ENCODE measurements at places on chromosomes 12 and 14.
A peak's percentile ranks its signal among the peaks of the same experiment; 100 is the strongest.

GRCh38 chr14:64983439-64984310 lies 3.0 kb upstream of the FNTB start:
- H3K36me3 ChIP-seq: peaks cover 5% of the 10 kb centered on the region
- H3K27ac ChIP-seq: no peak overlapping the region
- peaks cover 22% of the 10 kb centered on the region for H3K4me1 ChIP-seq
- peaks cover 9% of the 10 kb centered on the region for H3K27me3 ChIP-seq

GRCh38 chr12:15268309-15268708 lies 47.1 kb upstream of the RERG start:
- no peak overlapping the region for H3K27ac ChIP-seq

DNA sequence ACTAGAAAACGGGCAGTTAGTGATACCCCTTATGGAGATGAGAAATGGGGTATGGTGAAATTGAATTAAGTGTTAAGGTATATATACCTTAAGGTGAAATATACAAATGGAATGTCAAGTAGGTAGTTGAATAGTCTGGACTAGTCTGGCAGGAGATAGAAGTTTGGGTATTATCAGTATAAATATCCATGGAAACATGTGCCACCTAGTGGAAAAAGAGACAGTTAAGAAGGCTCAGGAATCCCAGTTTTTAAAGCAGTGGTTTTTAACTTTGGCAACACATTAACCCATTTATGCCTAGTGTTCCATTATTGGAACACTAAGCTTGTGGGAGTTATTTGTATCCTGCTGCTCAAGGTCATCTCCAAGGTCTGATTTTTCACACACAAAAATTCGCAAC lies 38.6 kb upstream of the TPH2 start:
- H3K4me3 ChIP-seq: no peak overlapping the region
- peaks cover 39% of the 10 kb centered on the region for H3K36me3 ChIP-seq
- peaks cover 9% of the 10 kb centered on the region for H3K4me1 ChIP-seq
- H3K27me3 ChIP-seq: no peaks in the 10 kb centered on the region
- no peak for DNase-seq

GRCh38 chr12:76782526-76782925 lies 18.6 kb downstream of the ZDHHC17 start:
- no peak for DNase-seq
- H3K27me3 ChIP-seq: no peaks in the 10 kb centered on the region
- peak overlapping the region; percentile 72 for H3K27ac ChIP-seq
- H3K4me1 ChIP-seq: peaks cover 72% of the 10 kb centered on the region
- H3K4me3 ChIP-seq: no peak overlapping the region

DNA sequence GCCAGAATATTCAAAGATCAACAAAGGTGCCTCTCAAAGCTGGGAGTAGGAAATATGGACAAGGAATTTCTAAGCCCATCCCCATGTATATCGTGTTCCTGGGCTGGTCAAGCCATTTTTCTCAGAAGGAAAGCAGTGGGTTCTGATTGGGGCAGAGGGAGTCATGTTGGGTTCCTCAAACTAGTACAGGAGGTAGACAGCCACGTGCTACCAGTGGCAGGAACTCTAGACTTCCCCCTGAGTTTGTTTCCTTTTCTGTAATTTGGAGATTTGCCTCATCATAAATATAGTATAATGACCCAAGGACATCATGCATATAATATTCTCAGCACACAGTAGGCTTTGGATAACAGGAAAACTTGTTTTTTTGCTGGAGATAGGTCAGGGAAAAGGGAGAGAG lies 16.4 kb upstream of the PLEKHH1 start:
- H3K27me3 ChIP-seq: peaks cover 9% of the 10 kb centered on the region
- no peaks in the 10 kb centered on the region for H3K36me3 ChIP-seq
- H3K4me1 ChIP-seq: peaks cover 35% of the 10 kb centered on the region
- peak overlapping the region; percentile 90 for H3K4me3 ChIP-seq

DNA sequence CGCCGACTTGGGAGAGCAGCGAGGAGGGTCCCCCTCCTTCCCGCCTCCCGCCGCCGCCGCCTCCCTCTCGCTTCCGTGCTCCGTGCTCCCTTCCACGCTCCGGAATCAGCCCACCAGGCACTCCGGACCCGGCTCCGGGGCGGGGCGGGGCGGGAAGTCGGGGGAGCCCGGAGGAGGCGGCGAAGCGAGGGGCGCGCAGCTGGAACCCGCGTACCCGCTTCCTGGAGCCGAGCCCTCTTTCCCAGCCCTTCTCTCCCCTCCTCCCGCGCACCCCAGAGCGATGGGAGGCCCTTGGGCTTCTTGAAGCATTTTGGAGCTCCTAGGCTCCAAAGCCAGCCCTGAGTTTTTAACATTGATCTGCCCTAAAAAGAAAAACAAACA lies at the start of gene SYNDIG1L:
Gene SYNDIG1L (minus strand): TSS at position 9 of the 381 bp plus-strand sequence. CDS start 16,466 bp downstream, outside the sequence.
- H3K4me3 ChIP-seq: peak within 1 kb of the TSS; percentile 39
- peaks cover 66% of the 10 kb centered on the region for H3K27me3 ChIP-seq
- H3K27ac ChIP-seq: no peak within 1 kb of the TSS
- DNase-seq: no peak
- H3K4me1 ChIP-seq: no peaks in the 10 kb centered on the region
- H3K36me3 ChIP-seq: peaks cover 6% of the 10 kb centered on the region

DNA sequence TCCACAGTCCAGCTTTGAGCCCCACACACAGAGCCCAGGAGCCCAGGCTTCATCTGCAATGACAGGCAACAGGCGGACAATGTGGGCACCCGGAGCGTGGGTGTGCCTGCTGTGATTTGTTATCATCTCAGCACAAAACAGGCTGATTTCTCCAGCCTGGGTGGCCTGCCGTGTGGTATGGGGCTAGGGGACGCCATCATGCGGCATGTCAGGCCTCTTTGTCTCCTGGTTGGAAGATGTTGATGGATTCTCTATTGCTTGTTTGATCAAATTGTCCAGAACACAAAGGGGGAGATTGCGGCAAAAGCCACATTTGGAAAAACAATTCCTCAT lies 147.1 kb downstream of the KIF26A start:
- H3K4me3 ChIP-seq: no peak overlapping the region
- H3K27ac ChIP-seq: no peak overlapping the region

DNA sequence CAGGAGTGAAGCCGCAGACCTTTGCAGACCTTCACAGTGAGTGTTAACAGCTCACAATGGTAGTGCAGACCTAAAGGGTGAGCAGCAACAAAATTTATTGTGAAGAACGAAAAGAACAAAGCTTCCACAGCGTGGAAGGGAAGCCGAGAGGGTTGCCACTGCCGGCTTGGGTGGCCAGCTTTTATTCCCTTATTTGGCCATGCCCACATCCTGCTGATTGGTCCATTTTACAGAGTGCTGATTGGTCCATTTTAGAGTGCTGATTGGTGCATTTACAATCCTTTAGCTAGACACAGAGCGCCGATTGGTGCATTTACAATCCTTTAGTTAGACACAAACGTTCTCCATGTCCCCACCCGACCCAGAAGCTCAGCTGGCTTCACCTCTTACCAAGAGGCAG lies 35.5 kb downstream of the MAPK1IP1L start:
- DNase-seq: no peak
- no peak overlapping the region for H3K4me3 ChIP-seq
- H3K27me3 ChIP-seq: no peaks in the 10 kb centered on the region
- H3K27ac ChIP-seq: no peak overlapping the region
- no peaks in the 10 kb centered on the region for H3K36me3 ChIP-seq

DNA sequence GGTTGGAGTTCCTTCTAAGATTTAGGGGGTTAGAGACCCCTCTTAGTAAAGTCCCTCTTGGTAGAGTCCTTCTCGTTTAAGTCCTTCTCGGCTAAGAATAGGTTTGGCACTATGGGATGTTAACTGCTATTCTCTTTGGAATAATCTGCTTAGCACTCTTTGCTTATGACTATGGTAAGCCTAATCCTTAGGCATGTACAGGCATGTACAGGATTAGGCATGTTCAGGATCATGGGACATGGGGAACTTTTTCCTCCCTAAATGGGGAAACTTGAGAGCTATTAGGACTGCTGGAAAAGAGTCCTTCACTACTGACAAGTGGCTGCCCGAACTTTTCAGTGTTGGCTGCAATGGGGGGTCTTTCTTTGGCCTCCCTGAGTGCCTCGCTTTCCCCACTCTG lies 193.3 kb downstream of the TMEM117 start:
- H3K27ac ChIP-seq: no peak overlapping the region
- H3K36me3 ChIP-seq: no peaks in the 10 kb centered on the region
- no peak overlapping the region for H3K4me3 ChIP-seq
- DNase-seq: no peak
- H3K4me1 ChIP-seq: no peaks in the 10 kb centered on the region
- no peaks in the 10 kb centered on the region for H3K27me3 ChIP-seq

GRCh38 chr12:83220774-83221173 lies 534.1 kb downstream of the TMTC2 start:
- no peak for DNase-seq
- no peaks in the 10 kb centered on the region for H3K36me3 ChIP-seq
- no peaks in the 10 kb centered on the region for H3K27me3 ChIP-seq

GRCh38 chr12:63747553-63747952 lies 32.2 kb upstream of the RXYLT1 start:
- no peak overlapping the region for H3K27ac ChIP-seq
- H3K4me1 ChIP-seq: no peaks in the 10 kb centered on the region
- DNase-seq: no peak
- H3K36me3 ChIP-seq: no peaks in the 10 kb centered on the region
- H3K27me3 ChIP-seq: peaks cover 11% of the 10 kb centered on the region

DNA sequence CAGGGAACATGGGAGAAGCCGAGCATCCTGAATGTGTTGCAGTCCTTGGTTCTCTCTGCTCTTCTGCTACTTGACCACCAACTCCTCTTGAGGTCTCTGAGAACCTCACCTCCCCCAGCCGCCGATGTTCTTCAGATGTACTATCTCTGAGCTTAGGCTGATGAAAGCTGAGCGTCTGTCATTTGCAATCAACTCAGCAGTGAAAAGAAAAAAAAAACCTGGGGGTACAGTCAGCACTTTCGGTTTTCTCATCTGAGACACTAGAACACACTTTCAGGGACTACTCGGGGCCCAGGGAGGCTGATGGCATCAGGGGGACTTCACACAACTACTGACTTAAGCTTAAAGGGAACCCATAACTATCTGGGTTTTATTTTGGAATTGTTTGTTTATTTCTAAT lies 9.6 kb upstream of the FLVCR2 start:
- no peaks in the 10 kb centered on the region for H3K27me3 ChIP-seq
- DNase-seq: no peak

GRCh38 chr12:75651342-75651695 lies 139.9 kb upstream of the KRR1 start:
- H3K4me3 ChIP-seq: no peak overlapping the region
- DNase-seq: no peak
- peaks cover 3% of the 10 kb centered on the region for H3K36me3 ChIP-seq
- H3K27ac ChIP-seq: no peak overlapping the region
- H3K4me1 ChIP-seq: peaks cover 11% of the 10 kb centered on the region
- no peaks in the 10 kb centered on the region for H3K27me3 ChIP-seq

- H3K27ac ChIP-seq: no peak overlapping the region
- H3K4me1 ChIP-seq: peaks cover 20% of the 10 kb centered on the region
- H3K4me3 ChIP-seq: peak overlapping the region; percentile 78
- H3K27me3 ChIP-seq: peaks cover 32% of the 10 kb centered on the region
- peak; percentile 56 for DNase-seq
Measured at GRCh38 chr14:77124345-77125280, 17.0 kb downstream of the ZDHHC22 start.

DNA sequence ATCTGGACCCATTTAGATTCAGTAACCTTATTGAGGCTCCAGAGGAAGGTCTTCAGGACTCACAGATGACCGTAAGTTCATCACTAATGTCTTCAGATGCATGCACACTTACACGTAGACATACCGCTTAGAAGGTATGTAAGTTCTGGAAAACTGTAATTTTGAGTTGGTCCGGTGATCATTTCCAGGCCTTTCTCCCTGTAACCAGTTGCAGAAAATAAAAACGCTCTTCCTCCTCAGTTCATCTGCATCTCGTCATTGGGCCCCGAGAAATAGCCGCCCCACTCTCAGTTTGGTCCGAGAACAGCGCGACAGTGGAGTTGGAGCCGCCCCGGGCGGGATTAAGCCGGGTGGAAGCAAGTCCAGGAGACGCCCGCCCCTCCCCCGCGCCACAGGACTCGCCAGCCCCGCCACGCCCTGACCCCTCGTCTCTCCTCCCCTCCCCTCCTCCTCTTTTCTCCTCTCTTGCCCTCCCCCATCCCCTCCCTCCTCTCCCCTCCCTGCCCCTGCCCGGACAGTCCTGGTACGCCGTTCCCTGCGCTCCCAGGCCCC lies 83.7 kb downstream of the TNFAIP2 start:
- no peaks in the 10 kb centered on the region for H3K4me1 ChIP-seq
- peaks cover 36% of the 10 kb centered on the region for H3K27me3 ChIP-seq
- H3K36me3 ChIP-seq: no peaks in the 10 kb centered on the region
- H3K27ac ChIP-seq: no peak overlapping the region
- H3K4me3 ChIP-seq: no peak overlapping the region

GRCh38 chr12:112894128-112894527 lies 12.6 kb upstream of the OAS1 start:
- H3K27me3 ChIP-seq: peaks cover 23% of the 10 kb centered on the region
- DNase-seq: no peak
- H3K36me3 ChIP-seq: no peaks in the 10 kb centered on the region

GRCh38 chr14:69720912-69721311 lies 46.0 kb upstream of the SRSF5 start:
- no peaks in the 10 kb centered on the region for H3K27me3 ChIP-seq
- H3K4me1 ChIP-seq: peaks cover 14% of the 10 kb centered on the region
- H3K27ac ChIP-seq: no peak overlapping the region
- H3K4me3 ChIP-seq: no peak overlapping the region

DNA sequence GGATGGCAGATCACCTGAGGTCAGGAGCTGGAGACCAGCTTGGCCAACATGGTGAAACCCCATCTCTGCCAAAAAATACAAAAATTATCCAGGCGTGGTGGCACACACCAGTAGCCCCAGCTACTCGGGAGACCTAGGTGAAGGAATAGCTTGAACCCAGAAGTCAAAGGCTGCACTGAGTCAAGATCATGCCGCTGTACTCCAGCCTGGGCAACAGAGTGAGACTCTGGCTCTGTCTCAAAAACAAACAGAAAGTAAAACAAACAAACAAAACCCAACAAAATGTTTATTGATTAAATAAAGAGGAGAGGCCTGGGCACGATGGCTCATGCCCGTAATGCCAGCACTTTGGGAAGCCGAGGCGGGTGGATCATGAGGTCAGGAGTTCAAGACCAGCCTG lies 5.5 kb downstream of the ZCCHC8 start:
- peaks cover 40% of the 10 kb centered on the region for H3K36me3 ChIP-seq
- no peaks in the 10 kb centered on the region for H3K27me3 ChIP-seq
- no peak overlapping the region for H3K27ac ChIP-seq
- H3K4me3 ChIP-seq: no peak overlapping the region

GRCh38 chr14:21882226-21882625 lies 208.6 kb upstream of the OR4E1 start:
- no peaks in the 10 kb centered on the region for H3K27me3 ChIP-seq
- no peak for DNase-seq
- H3K36me3 ChIP-seq: no peaks in the 10 kb centered on the region
- no peak overlapping the region for H3K4me3 ChIP-seq

GRCh38 chr12:57741844-57742738 lies 2.7 kb upstream of the TSPAN31 start:
- no peaks in the 10 kb centered on the region for H3K27me3 ChIP-seq
- H3K4me3 ChIP-seq: peak overlapping the region; percentile 83
- peaks cover 35% of the 10 kb centered on the region for H3K36me3 ChIP-seq
- H3K4me1 ChIP-seq: peaks cover 59% of the 10 kb centered on the region
- peak overlapping the region; percentile 88 for H3K27ac ChIP-seq
- DNase-seq: peak; percentile 64

DNA sequence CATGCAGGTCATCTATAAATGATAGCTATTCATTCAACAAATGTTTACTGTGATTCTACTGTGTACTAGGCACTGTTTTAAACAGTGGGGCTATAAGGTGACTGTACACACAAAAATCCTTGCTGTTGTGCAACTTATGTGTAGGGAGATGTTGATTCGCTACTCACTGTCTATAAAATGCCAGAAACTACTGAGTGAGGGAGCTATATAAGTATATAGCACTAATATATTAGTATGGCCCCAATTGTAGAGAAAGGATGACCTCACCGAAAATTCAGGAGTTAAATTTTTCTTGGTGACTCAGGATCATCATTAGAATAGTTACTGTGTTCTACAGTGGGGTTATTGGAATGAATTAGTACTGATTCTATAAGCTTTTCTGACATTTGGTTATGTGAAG lies 117.4 kb downstream of the TGFB3 start:
- H3K36me3 ChIP-seq: peaks cover 7% of the 10 kb centered on the region
- no peak for DNase-seq
- no peak overlapping the region for H3K27ac ChIP-seq
- no peaks in the 10 kb centered on the region for H3K27me3 ChIP-seq

All from central memory CD8-positive, alpha-beta T cell (primary cell).